ENCODE measurements at places on chromosomes 3 and 15.

- H3K4me3 ChIP-seq: no peak overlapping the region
- H3K4me1 ChIP-seq: no peaks in the 10 kb centered on the region
- H3K27ac ChIP-seq: no peak overlapping the region
- DNase-seq: no peak
- H3K36me3 ChIP-seq: no peaks in the 10 kb centered on the region
Measured at GRCh38 chr3:177629276-177629675, 432.0 kb upstream of the TBL1XR1 start.

GRCh38 chr3:11583235-11583634 lies 60.5 kb downstream of the VGLL4 start:
- no peak for DNase-seq
- H3K4me1 ChIP-seq: peaks cover 40% of the 10 kb centered on the region
- H3K27me3 ChIP-seq: no peaks in the 10 kb centered on the region
- H3K27ac ChIP-seq: peak overlapping the region; percentile 65
- H3K4me3 ChIP-seq: no peak overlapping the region

DNA sequence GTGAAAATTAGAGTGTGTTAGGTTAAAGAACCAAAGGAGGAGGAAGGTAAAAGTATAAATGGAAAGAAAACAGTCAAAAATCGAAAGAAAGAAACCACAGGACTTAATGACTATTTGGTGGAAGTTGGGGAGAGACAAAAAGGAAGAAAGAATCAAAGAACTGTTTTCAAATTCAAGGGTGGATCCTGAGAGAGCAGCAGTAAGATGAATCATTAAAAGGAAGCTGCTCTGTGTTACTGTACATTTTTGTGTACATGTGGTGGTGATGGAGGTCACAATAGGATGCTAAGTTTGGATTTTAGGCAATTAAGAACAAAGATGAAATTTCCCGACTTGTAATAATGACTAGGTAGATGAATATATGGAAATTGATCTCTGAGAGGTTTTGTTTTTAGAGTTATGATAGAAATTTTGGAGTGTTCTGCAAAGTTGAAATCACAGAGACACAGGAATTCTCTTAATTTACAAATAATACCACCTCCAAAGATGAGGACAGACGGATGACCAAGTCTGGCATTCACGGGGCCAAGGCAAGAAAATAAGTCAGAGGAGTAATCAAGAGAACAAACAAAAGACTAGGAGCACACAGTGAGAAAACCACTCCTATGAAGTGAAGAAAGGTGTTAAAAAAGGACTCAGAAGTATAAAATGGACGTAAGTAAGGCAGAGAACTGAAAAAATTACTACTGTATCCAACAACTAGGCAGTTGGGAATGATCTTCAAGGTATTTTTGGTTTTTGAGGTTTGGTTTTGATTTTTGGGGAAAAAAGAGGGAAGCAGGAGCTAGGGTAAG lies 7.1 kb downstream of the DHX36 start:
- H3K27me3 ChIP-seq: no peaks in the 10 kb centered on the region
- peaks cover 50% of the 10 kb centered on the region for H3K36me3 ChIP-seq
- DNase-seq: no peak
- H3K4me3 ChIP-seq: no peak overlapping the region
- H3K27ac ChIP-seq: no peak overlapping the region

- H3K4me3 ChIP-seq: no peak overlapping the region
- no peak overlapping the region for H3K27ac ChIP-seq
- no peaks in the 10 kb centered on the region for H3K4me1 ChIP-seq
- no peaks in the 10 kb centered on the region for H3K36me3 ChIP-seq
Measured at GRCh38 chr15:69661446-69661845, 208.8 kb downstream of the RPLP1 start.

DNA sequence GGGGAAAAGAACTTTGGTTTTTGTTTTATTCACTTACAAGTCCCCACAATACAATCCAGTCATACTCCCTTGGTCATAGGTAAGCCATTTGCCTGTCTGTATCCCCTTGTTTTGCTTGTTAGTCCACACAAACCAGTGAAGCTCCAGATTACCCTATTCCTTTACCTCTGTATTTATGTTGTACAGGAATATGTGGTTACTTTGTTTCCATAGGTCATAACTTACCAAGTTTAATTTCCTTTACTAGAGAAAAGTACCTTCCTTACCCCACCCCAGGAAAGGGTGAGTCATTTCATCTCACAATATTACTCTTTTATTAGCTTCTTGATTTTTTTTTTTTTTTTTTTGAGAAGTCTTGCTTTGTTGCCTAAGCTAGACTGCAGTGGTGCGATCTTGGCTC lies 113.4 kb upstream of the LRRFIP2 start:
- peaks cover 35% of the 10 kb centered on the region for H3K4me1 ChIP-seq
- no peak for DNase-seq

DNA sequence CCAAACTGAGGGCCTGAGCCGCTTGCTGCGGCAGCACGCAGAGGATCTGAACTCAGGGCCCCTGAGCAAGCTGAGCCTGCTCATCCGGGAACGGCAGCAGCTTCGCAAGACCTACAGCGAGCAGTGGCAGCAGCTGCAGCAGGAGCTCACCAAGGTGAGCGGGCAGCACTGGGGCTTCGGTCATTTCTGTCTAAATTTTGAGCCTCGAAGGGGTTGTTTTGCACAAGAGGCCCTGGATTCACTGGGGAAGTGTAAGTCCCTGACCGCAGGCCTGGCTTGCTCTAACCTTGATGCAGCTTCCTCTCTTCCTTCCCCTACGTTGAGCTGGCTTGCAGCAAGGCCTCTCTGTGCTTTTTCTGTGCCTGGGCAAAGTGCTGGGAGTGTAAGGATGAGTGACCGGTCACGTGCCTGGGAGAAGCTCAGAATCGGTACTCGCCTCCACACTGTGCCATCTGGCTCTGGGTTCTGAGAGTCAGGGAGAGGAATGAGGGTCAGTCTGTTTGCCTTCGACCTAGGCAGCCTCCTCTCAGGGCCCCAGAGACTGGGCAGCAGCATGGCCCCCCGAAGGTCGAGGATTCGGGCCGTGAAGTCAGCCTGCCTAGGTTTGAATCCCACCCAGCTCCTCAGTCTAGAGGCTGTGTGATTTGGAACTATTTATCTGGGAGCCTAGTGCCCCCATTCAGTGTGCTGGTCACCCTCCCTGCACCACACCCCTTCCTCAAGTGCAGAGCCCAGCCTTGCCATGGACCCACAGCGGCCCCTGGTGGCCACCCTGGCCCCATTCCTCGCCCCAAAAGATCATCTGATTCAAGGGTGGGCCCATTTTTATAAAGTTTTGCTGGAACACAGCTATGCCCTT lies 1.4 kb downstream of the FES start:
- no peaks in the 10 kb centered on the region for H3K27me3 ChIP-seq
- H3K36me3 ChIP-seq: peaks cover 2% of the 10 kb centered on the region
- no peaks in the 10 kb centered on the region for H3K4me1 ChIP-seq
- no peak for DNase-seq
